ENCODE measurements at places on chromosomes 5 and 9.

- no peak for DNase-seq
Observed at GRCh38 chr9:90025816-90026215, 421.0 kb downstream of the GADD45G start.

DNA sequence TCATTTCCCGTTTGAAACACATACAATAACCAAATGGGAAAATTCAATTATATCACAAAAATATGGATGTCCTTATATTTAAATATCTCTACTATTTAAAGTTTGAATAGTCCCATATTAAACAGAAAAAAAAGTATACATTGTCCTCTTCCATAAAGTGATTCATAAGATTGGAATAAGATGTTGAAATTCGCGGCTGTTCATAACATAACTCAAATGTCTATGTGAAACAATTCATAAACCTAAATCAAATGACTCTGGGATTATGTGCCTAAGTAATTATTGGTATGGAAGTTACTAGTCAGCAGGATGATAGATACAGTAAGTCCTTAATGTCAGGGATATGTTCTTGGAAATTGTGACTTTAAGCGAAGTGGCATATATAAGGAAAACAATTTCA, 3.9 kb upstream of the EFNA5 start:
- no peak for DNase-seq

GRCh38 chr5:71874521-71874920, 155.4 kb downstream of the CARTPT start:
- no peak for DNase-seq

DNA sequence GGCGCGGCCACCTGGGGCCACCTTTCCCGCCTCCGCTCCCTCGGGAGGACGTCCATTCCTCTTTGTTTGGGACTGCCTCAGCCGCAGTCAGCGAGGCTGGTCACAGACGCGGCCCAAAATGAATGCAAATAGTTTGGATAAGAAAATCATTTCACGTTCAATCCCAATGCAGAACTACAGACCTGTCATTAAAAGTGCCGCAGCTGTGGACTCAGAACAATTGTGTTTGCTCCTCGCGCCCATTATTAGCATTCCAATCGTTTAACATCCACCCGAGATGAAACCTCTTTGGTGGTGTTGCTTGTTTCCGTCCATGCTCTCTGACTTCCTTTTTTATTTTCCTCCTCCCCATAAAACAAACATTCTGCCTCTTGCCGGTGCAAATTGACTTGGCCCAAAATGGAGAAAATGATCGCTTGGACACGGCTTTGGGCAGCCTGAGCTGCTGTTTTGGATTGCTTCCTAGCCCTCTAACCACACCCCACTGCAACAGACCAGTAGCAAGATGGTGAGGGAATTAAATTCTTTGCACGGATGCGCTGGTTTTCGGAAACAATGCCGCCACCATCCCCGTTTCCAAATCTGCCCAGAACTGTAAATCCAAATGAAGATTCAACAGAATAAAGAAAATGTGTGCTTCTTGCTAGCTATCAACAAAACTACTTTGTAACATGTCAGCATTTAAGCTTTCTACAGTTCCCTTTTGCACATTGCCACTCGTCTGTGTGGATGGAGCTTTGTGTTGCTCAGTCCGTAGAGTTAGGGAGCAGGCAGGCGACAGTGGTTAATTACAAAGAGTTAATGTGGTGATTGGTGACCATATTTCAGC, 784 bp downstream of the NLN start:
- peak; percentile 21 for DNase-seq

GRCh38 chr5:2417301-2417700, 334.2 kb downstream of the IRX2 start:
- DNase-seq, result no peak

DNA sequence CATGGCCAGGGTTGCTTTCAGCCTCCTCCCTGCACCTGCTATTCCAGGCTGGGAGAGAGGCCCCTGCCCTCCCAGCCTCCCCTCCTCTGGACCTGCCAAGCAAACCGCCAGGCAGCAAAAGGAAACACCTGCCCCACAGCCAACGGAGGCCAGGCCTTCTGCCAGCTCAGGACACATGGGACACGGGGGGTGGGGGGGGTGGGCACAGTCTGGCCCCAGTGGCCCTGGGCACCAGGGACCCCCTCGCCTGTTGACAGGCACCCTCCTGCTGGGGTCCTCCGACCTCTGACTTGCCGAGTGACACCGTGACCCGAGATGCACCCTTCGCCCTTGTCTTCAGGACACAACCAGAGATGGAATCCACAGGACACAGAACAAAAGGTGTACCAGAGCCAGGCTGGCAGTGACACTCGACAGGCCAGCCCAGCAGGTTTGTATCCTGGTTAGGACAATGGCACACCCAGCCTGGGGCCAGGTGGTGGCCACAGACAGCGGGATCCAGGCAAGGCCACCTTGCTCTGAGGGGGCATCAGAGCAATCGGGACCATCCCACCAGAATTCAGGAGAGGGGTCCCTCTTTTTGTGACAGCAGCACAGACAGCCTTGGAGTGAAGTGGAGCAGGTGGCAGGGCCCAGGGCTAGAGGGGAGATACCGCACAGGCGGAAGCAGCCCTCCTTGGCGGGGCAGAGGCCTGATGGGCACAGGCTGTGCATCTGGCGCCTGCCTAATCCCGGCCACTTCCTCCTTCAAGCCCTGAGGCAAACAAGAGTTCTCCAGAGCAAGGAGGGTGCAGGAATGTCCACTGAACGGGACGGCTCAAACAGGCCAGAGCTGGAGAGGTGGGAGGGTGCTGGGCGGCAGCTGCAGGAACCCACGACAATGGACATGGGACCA, 1.3 kb upstream of the TMEM210 start:
- no peak for DNase-seq

GRCh38 chr5:58156973-58157701, 302.7 kb downstream of the PLK2 start:
- peak; percentile 35 for DNase-seq

DNA sequence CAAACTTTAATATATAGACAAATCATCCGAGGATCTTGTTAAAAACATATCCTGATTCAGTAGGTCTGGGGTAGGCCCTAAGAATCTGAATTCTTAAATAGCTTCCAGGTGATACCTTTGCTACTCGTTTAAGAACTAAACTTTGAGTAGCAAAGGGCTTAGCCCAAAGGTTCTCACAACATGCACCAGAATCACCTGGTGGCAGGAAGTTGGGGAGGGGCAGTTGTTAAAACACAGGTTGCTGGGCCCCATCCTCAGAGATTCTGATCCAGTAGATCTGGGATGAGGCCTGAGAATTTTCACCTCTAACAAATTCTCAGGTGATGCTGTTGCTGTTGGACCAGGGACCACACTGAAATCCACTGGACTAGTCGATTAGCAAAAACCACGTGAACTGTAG, 20.0 kb upstream of the RGMB start:
- DNase-seq, result no peak

DNA sequence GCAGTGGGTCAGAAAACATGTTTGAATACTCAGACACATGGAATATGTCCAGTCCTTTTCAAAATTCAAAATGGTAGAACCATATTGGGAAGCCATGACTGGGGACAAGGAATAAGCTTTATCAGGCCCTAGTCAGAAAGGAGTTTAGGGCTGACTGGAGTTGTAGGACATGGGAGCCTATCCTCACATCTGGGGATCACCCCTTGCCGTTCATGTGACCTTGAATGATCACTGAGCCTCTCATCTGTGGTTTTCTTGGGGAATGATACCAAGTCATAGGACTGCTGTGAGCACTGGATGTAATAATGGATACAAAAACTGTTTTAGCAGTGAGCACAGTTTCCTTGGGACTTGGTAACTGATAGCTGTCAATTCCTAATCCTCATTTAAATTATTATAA, 84.7 kb downstream of the IQGAP2 start:
- DNase-seq, result no peak

DNA sequence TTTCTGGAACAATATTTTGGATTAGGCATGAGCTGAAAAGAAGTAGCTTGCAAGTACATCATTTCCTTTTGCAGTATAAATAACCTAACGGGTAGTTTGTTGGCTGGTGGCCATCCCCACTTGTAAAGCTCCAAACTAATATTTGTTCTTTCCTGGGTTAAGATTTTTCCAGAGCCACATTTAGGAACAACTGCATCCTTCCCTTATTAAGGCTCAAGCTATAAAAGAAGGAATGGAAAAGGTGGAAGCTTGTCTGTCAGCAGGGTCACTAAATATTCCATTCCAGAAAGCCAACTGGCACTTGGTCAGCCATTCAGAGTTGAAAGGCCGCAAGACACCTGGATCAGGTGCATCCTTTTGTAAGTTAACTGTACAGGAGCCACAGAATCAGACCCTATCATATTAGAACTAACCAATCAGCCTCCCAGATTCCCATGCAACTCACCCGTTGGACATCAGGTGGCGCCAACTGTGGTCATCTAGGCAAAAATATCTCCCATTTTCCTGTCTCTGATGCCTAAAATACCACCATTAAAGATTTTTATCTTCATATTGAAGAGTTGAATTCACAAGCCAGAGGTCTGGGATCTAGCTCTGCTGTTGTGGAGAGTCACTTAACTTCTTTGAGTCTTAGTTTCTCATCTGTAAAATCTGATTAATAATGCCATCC, 82.9 kb downstream of the PTCD2 start:
- no peak for DNase-seq

DNA sequence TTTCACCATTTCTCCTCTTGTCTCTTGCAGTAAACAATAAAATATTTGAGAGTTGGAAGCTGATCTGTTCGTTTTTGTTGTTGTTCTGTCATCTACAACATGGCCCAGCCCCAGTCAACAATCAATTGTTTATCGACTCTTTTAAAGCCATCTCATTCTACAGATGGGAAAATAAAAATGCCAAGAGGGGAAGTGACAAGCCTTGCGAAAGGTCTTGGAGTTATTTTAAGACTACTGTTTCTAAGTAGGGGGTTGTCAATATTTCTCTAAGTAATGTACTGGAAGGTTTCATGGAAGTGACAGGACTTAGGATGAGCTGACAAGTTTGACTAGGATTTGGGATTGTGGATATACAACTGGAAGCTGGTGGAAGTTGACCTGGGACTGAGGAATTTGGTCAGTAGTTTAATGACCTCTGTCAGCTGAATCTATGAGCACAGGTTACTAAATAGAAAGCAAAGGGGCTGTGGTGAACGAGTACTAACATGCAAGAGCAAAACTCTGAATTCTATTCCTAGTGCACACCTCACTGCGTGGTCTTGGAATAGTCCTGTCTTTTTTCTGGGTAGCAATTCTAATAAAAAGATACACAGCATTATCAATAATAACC, 57.5 kb upstream of the ADRB2 start:
- DNase-seq, result no peak

- DNase-seq, result no peak
Observed at GRCh38 chr5:169648725-169649310, 11.7 kb downstream of the DOCK2 start.

DNA sequence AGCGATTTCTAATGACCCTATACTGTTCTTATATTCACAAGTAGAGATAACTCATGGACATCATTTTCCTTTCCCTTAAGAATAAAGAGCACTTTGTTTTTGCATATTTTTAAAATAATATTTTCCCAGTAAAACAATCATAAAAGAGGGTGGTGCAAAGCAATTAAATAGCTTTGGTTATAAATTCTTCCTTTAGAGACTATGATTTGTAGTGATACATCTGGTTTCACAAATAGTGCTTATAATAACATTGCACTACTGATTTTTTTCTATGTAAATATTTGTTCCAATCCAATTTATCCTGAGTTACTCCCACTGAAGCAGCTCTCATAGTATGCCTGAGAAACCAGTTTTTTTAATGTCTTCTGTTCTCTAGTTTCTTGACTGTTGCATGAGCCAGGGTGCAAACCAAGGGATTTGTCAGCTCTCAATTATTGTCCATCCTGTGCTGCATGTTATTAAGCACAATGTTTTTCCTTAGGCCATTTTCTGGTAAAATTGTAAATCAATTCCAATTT, 74.7 kb downstream of the LURAP1L start:
- DNase-seq, result no peak

GRCh38 chr5:138369261-138369660, 16.8 kb downstream of the KDM3B start:
- no peak for DNase-seq

DNA sequence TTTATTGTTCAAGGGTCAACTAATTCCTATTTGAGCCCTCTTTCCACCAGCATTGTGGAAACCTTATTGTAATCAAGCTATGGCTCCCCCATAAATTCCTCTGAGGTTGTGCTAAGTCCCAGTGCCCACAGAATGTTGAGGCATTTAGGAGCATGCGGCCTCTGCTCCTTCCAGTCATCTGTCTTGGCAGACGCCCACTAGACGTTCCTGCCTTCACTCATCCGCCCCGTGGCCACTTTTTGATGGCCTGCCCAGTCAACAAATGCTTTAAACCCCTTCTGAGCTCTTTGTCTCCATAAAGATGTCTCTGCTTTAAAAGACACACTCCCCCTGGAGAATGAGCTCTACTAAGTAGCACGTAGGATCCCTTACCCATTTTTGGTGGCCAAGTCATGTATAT, 104.7 kb downstream of the GAS1 start:
- no peak for DNase-seq
